ENCODE measurements at places on chromosomes 11 and 22.
A peak's percentile ranks its signal among the peaks of the same experiment; 100 is the strongest.

GRCh38 chr11:69825941-69826340 is 6.7 kb upstream of the FGF3 start:
- DNase-seq: no peak

- DNase-seq: no peak
These were observed 12.2 kb upstream of the SERPING1 start for GRCh38 chr11:57585301-57585700.

DNA sequence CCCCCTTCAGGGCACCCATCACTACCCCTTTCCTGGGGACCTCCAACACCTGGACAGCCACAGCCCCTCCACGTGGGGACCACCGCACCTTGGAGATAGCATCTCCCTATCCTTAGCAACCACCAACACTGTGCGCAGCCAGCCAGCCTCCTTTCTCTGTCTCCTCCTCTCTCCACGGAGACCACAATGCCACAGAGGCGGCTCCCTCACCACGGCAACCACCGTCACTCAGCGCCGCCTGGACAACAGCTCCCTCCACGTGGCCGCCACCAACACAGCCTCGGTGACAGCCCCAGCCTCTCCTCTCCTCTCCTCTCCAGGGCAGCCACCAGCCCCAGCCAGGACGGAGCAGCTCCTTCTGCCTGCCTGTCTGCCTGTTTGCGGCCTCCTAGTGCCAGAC is 10.5 kb downstream of the ELFN2 start:
- no peak for DNase-seq

GRCh38 chr11:100789500-100789899 is 102.4 kb downstream of the ARHGAP42 start:
- DNase-seq: no peak

- DNase-seq: no peak
These were observed 121.5 kb upstream of the TEAD1 start for GRCh38 chr11:12552692-12553091.

- no peak for DNase-seq
These were observed 125.5 kb downstream of the SIK3 start for GRCh38 chr11:116972691-116973090.

- DNase-seq: peak; percentile 35
These were observed 123.1 kb downstream of the ARHGAP42 start for GRCh38 chr11:100810146-100810545.

DNA sequence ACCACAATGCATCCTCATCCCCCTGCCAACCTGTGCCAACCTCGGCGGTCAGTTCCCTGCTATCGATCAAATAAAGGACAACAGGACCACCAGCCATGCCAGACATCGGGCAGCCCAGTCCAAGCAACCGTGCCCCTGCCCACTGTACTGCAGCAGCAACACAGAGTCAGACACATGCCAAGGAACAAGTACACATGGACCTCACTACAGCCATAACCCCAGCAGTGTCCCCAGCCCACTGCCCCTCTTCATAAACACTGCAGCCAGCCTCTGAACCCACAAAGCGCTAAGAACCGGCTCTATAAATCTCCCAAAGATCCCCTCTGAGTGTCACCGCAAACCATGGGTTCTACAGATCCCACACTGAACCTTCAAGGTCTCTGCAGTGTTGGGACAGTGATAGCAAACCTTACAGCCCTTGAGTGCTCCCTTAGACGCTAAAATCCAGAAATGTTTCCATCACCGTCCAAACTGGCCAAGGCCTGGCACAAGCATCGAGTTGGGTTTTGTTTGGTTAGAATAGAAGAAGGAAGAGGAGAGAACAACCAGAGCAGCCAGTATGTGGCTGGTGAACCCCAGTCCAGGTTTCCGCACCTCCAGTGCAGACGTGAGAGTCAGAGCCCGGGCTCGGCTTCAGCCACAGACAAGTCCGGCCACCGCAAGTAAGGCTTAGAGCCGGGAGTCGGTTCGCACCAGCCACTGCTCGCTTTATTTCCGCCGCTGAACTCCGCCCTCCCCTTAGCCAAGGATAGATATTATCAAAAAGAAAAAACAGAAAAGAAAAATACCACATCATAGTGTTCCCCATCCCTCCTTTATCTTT is 7.9 kb downstream of the PAX6 start:
- no peak for DNase-seq

- no peak for DNase-seq
These were observed 147.5 kb downstream of the PARVA start for GRCh38 chr11:12524865-12525264.

GRCh38 chr11:13947379-13947778 is 15.1 kb upstream of the SPON1 start:
- no peak for DNase-seq

Data from HTR-8/SVneo (cell line).